ENCODE measurements at places on chromosomes 5 and 9. TPM values are rescaled to one million over a fixed set of nuclear protein-coding genes. Genes with fewer than 3 reads are reported as not detected.

Gene CDH12
- total RNA-seq = not detected

Gene GARIN3
- not detected for total RNA-seq

Gene PKD2L2
- total RNA-seq = 0.11 TPM

Gene SHISAL2B
- not detected for total RNA-seq

Gene PCDHGA3
- 0.33 TPM for total RNA-seq

Gene SPINK6
- not detected for total RNA-seq
